ENCODE measurements at places on chromosomes 2 and 18.

DNA sequence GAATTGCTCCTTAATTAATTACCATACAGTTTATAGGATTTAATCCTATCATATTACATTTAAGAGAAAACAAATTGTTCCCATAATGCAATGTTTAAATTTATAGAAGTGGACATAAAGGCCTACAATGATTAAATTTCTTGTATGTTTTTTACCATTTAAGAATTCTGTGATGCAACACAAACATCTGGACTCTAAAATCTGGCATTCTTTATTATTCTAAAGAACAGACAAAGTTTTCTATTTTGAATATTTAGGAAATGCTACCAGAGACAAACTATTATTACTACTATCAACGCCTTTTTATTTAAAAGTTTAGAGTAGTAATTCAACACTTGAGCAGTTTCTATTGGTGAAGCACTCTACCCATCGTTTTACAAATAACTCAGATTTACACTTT is 535.1 kb downstream of the TMX3 start:
- no peak for DNase-seq

DNA sequence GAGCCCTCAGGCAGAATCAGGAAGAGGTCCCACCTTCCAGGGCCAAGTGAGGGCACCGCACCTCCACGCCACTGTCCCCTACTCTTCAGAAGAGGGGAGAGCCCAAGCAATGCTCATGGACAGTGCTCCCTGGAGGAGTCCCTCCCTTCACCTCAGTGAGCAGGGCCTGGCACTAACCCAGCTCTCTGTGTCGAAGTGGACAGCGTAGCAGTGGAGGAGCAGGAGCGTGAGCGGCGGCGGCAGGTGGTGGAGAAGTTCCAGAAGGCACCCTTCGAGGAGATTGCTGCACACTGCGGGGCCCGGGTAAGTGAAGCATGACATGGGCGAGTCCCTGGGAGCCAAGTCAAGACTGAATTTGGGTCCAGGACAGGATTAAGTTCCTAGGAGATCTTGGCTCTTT is 16.7 kb downstream of the POMC start:
- DNase-seq = no peak

- no peak for DNase-seq
These were observed 130.5 kb downstream of the EIPR1 start for GRCh38 chr2:3246928-3247714.

DNA sequence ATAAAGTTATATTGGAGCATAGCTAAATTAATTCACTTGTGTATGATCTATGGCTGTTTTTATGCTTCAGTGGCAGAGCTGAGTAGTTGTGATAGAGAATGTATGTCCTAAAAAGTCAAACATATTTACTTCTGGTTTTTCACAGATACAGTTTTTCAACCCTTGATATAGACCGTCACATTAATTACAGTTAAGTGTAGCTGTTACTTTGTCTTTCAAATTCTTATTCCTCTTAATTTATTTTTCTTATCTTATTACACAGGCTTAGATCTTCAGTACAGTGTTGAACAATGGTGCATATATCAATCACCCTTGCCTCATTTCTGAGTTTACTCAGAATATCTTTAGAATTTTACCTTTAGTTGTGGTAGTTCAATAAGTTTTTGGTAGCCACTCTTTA is 12.2 kb upstream of the CYRIA start:
- DNase-seq = no peak

- no peak for DNase-seq
These were observed 83.7 kb downstream of the FMNL2 start for GRCh38 chr2:152418688-152419087.

DNA sequence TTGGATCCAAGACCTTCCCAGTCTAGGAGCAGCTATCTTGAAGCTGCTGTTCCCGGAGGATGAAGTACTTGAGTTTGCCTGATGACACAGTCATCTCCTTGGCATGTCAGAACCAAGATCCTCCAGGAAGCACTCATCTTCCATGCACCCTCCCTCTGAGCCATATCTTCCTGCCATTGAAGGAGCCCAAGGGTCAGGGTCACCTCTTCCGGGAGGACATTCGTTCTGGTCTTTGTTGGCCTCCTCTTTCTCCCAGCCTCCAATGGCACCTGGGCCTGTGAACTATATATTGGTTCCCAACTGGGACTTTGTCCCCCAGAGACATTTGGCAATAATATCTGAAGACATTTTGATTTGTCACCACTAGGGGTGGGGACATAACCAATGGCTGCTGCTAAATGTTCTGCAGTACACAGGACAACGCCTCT is 4.2 kb upstream of the MYO7B start:
- DNase-seq = no peak

- no peak for DNase-seq
These were observed 117.0 kb upstream of the ARL5A start for GRCh38 chr2:151945186-151945585.

GRCh38 chr2:207319316-207319715 is 153.6 kb upstream of the KLF7 start:
- no peak for DNase-seq

- no peak for DNase-seq
These were observed 25.0 kb upstream of the KDM3A start for GRCh38 chr2:86416146-86416545.

DNA sequence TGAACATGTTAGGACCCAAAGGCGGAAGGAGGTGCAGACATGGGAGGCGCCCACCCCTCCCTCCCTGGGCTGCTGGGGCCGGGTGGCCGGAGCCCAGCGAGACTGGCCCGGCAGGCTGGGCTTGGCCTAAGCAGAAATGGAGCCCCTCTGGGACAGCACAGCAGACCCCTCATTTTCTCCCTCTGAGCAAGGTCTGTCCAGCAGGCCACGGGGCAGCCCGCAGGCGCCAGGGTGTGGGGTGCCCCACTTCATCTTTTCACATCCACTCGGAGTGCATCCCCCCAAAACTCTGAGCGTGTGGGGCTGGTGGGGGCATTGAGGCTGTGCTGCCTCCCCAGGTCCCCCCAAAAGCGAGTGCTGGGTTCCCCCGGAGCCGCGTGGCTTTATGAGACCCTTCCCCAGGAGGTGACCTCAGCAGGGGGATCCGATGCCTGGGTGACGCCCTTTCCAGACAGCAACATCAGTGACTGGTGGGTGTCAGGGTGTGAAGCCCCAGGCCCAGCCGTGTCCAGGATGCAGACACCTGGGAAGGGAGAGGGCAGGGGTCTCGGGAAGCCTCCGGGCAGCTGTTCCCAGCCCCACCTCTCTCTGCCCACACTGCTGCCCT is 36.7 kb upstream of the GPC1 start:
- DNase-seq = no peak

GRCh38 chr18:12278215-12278671 is 24.1 kb downstream of the CIDEA start:
- no peak for DNase-seq

- DNase-seq = no peak
These were observed 249.4 kb upstream of the SLC14A2 start for GRCh38 chr18:45365835-45366234.

DNA sequence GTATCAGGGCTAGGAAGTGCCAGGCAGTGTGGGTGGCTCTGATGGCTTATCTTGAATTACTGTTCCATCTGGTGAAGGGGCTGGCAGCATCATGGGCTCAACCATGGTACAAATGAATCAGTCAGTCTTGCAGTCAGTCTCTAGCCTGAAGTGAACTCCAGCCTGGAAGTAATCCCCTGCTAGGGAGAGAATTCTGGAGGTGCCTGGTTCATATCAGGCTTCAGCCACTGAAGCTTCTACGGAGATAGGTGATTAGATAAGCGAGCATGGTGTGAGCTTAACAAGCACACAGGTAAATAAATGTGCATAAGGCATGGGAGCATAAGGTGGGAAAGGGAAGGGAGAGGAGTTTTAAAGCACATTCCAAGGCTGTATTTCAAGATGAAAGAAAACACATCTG is 541.7 kb downstream of the MBD2 start:
- DNase-seq = no peak

GRCh38 chr2:206353685-206354084 is 79.2 kb downstream of the ZDBF2 start:
- no peak for DNase-seq

DNA sequence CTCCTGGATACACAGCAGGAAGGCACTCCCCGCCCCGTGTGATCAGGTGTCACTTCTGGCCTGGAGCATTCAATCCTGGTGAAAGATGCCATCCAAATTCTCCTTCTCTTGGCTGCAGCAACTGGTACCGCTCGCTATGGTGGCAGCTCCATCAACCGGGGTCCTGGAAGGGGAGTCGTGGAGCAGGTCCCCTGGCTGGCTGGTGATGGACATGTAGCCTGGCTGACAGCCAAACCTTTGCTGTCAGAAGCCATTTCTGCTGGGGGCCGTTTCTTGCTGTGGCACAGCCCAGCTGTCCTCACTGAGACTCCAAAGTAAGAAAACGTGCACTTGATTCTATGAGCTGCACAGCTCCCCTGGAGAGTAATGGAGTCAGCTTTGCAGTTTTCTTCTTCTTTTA is 7.1 kb upstream of the CYS1 start:
- no peak for DNase-seq

DNA sequence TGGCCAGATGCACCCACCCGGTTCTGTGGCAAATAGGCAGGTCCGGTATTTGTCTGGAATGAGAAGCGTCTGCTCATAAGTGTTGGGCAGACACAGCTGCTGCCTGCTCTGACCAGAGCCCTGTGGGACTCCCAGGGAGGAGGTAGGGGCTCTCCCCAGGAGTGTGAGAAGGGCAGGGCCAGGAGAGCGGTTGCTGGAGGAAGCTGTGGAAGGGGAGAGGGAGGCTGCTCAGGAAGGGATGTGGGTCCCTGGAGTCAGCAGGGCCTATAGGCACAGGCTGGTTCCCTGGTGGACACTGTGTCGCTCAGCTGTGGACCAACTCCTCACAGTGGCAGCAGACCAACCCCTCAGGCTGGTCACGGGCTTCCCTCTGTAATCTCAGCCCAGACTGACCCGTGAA is 109.2 kb downstream of the DYSF start:
- no peak for DNase-seq

DNA sequence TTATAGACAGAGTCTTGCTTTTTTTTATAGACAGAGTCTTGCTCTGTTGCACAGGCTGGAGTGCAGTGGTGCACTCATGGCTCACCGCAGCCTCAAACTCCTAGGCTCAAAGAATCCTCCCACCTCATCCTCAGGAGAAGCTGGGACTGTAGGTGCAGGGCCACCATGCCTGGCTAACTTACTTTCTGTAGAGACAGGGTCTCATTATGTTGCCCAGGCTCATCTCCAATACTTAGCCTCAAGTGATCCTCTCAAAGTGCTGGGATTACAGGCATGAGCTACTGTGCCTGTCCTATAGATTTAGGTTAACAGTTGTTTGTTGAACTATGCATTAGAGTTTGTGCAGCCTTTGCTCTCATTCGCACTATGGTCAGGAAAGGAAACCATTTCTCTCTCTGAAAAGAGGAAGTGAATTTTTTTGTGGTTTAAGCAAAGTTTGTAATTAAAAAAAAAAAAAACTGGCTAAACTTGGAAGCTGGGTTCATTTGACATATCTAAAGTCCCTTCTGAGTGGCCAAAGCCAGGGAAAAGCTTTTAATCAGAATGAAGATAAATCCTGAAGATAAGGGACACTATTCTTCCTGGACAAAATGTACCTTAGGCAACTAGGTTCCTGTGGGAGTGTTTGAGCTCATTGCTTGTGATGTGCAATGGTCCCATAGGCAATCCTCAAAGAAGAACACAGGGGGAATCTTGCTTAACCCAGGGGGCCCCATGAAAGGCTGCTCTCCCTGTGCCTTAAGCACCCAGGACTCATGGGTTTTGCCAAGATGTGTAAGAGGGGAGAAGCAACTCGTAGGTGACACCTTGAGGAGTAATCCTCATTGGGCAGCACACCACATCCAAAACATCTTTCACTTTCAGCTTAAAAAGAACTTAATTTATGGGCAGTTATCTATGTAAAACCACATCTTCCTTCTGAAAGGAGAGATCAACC is 201.7 kb downstream of the MREG start:
- no peak for DNase-seq

DNA sequence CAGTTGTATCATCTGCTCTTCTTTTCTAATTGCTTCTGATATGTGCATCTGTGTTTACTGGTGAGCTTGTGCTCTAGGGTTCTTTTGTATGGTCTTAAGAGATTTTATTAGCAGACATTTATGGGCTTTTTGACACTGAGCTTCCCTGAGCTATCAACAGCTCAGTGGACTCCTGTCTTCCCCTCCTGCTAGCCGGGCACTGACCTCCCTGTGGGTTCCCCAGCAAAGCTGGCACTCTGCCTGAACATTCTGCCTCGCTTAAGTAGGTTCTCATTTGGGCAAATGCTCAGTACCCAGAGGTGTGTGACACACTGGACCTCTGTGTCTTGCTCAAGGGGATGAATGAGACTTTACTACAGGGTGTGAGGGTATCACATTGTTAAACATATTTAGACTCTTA is 15.8 kb downstream of the TRAF3IP1 start:
- no peak for DNase-seq

DNA sequence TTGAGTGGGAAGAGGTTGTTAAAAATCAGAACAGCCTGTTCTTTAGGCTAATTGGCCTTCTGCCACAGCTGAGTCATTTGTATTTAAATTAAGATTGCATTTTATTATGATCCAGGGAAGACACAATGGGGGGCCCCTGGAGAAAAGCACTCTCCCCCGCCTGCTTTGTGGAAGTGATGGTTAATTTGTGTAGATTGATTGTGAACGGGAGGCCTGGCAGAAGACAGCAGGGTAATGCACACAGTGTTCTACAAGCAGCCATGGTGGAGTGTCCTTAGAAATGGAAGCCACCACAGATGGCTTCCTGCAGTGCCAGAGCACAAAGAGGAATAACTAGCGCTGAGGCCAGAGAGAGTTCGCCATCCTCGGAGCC is 19.6 kb downstream of the RAMP1 start:
- no peak for DNase-seq

GRCh38 chr2:40388161-40388560 is 63.7 kb downstream of the SLC8A1 start:
- no peak for DNase-seq

DNA sequence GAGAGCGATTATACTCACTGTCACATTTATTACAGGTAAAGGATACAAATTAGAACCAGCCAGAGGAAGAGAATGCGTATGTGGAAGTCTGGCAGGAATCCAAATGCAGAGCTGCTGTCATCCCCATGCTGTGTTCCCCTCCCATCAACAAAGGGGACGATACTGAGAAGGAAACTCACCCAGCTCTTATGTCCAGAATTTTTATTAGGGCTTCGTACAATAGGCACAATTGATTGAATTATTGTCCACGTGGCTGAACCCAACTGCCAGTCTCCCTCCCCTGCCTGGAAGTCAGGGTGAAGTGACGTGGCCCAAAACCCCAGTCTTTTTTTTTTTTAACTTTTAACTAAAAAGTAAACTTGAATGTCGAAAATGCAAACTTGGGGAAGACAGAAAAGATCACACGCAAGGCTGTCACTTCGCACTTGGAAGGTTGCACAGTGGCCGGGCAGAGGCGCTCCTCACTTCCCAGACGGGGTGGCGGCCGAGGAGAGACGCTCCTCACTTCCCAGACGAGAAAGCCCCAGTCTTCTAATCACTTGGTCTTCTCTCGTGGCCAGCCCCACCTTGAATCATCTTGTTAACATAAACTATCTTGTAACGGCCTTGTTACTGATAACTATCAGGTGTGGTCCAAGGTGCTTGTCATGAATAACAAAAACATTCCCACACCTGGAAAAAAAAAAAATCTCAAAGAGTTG is 40.0 kb upstream of the ITSN2 start:
- no peak for DNase-seq
